Activated naive CD4-positive, alpha-beta T cell treated with anti-CD3 and anti-CD28 coated beads for 36 hours (primary cell): ENCODE measurements at places on chromosomes 1 and 21.

DNA sequence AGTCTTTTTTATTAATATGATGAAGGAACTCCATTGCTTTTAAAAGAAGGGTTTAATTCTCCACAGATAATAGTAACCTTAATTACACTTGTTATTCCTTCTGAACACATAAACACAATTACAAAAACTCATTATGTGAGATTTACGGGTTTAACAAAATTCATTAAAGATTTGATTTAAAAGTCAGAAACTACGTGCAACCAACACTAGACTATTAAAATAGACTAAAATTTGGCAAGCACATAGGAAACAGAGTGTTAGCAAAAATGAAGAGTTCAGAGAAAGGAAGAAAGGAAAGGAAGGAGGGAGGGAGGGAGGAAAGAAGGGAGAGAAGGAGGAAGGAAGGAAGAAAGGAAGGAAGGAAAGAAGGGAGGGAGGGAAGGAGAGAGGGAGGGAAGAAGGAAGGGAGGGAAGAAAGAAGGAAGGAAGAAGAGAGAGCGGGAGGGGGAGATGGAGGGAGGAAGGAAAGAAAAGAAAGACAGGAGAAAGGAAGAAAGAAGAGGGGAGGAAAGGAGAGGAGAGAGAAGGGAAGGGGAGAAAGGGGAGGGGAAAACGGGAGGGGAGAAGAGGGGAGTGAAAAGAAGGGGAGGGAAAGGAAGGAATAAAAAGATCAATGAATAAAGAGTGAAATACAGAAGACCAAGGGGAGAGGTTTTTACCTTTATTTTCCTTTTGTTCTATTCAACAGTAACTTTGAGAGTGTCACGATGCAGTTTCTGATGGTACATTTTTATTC lies 123.4 kb upstream of the LYPLAL1 start:
- no peak overlapping the region for H3K4me3 ChIP-seq
- H3K27ac ChIP-seq, result no peak overlapping the region
- H3K4me1 ChIP-seq, result no peaks in the 10 kb centered on the region
- no peaks in the 10 kb centered on the region for H3K36me3 ChIP-seq

- H3K27ac ChIP-seq, result no peak overlapping the region
- no peak for DNase-seq
- H3K4me3 ChIP-seq, result no peak overlapping the region
- H3K36me3 ChIP-seq, result peaks cover 2% of the 10 kb centered on the region
Observed at GRCh38 chr1:162609306-162609705, 23.0 kb upstream of the DDR2 start.

GRCh38 chr1:153728305-153729066 lies 636 bp downstream of the INTS3 start:
- peaks cover 42% of the 10 kb centered on the region for H3K4me1 ChIP-seq
- peak overlapping the region; percentile 95 for H3K27ac ChIP-seq
- DNase-seq, result peak; percentile 39
- H3K36me3 ChIP-seq, result peaks cover 8% of the 10 kb centered on the region

- no peak overlapping the region for H3K4me3 ChIP-seq
- no peaks in the 10 kb centered on the region for H3K4me1 ChIP-seq
- no peak for DNase-seq
Observed at GRCh38 chr21:17351766-17352165, 161.1 kb upstream of the CXADR start.

- H3K4me1 ChIP-seq, result no peaks in the 10 kb centered on the region
- H3K27ac ChIP-seq, result no peak overlapping the region
- no peaks in the 10 kb centered on the region for H3K36me3 ChIP-seq
- H3K4me3 ChIP-seq, result no peak overlapping the region
- peaks cover 14% of the 10 kb centered on the region for H3K27me3 ChIP-seq
- DNase-seq, result peak; percentile 54
Observed at GRCh38 chr1:220775240-220775853, 11.4 kb upstream of the MTARC1 start.
